Dorsolateral prefrontal cortex (tissue), 122 donors: ENCODE measurements at places on chromosomes 1 and 21. TPM values are rescaled to one million over a fixed set of nuclear protein-coding genes. Genes with fewer than 3 reads are reported as not detected.

Gene FALEC
- total RNA-seq, result 1.2 TPM

DNA sequence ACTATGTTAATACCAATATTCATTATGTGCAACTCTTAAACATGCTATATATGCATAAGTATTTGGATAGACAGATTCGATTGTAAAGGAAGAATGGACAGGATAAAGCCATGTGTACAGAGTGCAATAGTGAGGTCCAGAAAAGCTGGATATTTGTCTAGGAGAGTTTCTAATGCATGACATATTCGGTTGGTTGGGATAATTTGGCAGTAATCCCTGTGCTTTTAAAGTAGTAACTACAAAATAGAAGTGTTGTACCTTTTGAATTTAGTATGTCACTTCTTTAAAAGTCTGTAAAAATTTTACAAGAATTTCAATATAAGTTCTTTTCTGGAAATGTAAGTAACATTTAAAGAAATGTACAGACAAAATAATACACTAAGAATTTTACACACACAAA lies 774.5 kb downstream of the USP25 start:
- DNase-seq, result no peak

GRCh38 chr21:17789656-17790055 lies 29.5 kb downstream of the C21orf91 start:
- DNase-seq, result no peak

DNA sequence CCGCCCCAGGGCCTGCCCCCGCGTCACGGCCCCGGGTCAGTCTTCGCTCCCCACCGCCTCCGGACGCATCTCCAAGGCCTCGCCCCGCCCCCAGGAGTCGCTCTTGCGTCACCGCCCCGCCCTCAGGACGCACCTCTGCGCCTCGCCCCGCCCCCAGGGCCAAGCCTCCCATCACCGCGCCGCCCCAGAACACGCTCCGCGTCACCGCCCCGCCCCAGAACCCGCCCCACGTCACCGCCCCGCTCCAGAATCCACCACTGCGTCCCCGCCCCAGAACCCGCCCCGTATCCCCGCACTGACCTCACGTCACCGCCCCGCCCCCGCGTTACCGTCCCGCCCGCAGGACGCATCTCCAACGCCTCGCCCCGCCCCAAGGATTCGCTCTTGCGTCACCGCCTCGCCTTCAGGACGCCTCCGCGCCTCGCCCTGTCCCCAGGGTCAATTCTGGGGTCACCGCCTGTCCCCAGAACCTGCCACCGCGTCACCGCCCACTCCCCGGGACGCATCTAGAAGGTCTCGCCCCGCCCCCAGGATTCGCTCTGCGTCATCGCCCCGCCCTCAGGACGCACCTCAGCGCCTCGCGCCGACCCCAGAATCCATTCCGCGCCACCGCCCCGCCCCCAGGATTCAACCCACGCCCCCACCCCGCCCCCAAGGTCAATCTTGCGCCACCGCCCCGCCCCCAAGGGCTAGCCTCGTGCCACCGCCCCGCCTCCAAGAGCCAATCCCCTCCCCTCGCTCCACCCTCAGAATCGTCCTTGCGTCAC lies 451 bp upstream of the CASP9 start:
- peak; percentile 100 for DNase-seq

GRCh38 chr1:150530491-150531159 lies 15.1 kb downstream of the FALEC start:
- no peak for DNase-seq
